ENCODE measurements at places on chromosomes 3 and 15. TPM values are rescaled to one million over a fixed set of nuclear protein-coding genes. Genes with fewer than 3 reads are reported as not detected.

GRCh38 chr3:155326901-155327300 lies 33.4 kb upstream of the STRIT1 start:
- no peak overlapping the region for H3K27ac ChIP-seq
- H3K36me3 ChIP-seq: no peaks in the 10 kb centered on the region
- no peaks in the 10 kb centered on the region for H3K27me3 ChIP-seq
- no peak for DNase-seq
- H3K4me3 ChIP-seq: no peak overlapping the region
- no peaks in the 10 kb centered on the region for H3K4me1 ChIP-seq

GRCh38 chr3:42668793-42669217 lies 15.3 kb downstream of the ZBTB47 start:
- H3K4me1 ChIP-seq: no peaks in the 10 kb centered on the region
- H3K36me3 ChIP-seq: no peaks in the 10 kb centered on the region

GRCh38 chr3:124207873-124208485 lies 216.1 kb upstream of the ROPN1 start:
- H3K36me3 ChIP-seq: no peaks in the 10 kb centered on the region
- DNase-seq: no peak
- no peaks in the 10 kb centered on the region for H3K4me1 ChIP-seq
- no peak overlapping the region for H3K4me3 ChIP-seq
- no peak overlapping the region for H3K27ac ChIP-seq
- peaks cover 68% of the 10 kb centered on the region for H3K27me3 ChIP-seq

DNA sequence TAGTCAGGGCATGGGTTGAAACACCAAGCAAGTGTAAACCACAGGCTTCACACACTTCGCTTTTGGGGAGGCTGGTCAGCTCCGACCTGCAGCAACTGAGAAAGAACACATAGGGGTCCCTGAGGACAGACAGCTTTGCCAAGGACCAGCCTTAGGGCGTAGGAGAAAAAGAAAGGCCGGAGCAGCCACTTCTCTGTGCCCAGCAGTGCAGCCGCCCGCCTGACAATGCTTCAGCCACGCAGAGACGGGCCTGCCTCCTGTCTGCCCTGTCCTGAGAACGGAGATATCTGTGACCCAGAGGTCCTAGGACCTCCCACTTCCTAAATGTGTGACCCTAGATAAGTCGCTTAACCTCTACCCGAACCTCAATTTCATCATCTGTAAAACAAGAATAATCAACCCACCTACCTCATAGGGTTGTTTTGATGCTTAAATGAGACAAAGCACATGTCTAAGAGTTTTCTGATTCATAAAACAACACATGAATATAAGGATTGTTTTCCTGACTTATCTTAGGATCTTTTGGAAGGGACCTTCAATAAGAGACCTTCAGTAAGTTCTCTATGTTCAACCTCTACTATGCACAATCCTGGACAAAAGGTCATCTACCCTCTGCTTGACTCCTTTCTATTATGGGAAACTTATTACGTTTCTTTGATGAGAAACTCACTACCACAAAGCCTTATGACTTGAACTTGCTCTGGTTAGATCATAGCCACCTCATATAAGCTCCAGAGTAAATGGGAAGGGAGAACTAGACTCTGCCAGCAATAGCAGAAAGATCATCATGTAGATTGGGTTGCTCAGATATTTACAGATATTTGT lies 32.9 kb upstream of the RFTN1 start:
- no peaks in the 10 kb centered on the region for H3K36me3 ChIP-seq
- H3K27ac ChIP-seq: no peak overlapping the region
- no peak overlapping the region for H3K4me3 ChIP-seq
- peaks cover 27% of the 10 kb centered on the region for H3K27me3 ChIP-seq
- peaks cover 8% of the 10 kb centered on the region for H3K4me1 ChIP-seq

- H3K27me3 ChIP-seq: no peaks in the 10 kb centered on the region
- H3K4me1 ChIP-seq: no peaks in the 10 kb centered on the region
- H3K36me3 ChIP-seq: no peaks in the 10 kb centered on the region
- DNase-seq: no peak
- no peak overlapping the region for H3K27ac ChIP-seq
Measured at GRCh38 chr15:88975891-88976290, 62.7 kb upstream of the MFGE8 start.

DNA sequence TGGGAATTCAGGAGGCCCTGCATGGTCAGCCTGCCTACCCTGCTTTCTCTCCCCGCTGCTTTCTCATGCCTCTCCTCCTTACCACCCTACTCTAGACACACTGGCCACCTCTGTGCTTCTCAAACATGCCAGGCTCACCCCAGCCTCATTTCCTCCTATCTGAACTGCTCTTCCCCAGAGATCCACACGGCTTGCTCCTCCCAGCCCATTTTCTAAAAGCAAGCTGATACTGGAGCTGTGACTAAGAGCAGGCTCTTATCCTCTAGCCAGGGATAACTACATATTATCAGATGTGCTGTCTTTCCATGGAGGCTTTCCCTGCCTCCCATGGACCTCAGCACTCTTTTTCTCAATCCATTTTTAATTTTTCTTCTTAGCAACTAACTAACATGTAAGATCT lies 85.9 kb downstream of the BOC start:
- H3K36me3 ChIP-seq: no peaks in the 10 kb centered on the region
- DNase-seq: no peak
- H3K4me1 ChIP-seq: no peaks in the 10 kb centered on the region
- H3K27ac ChIP-seq: no peak overlapping the region
- no peaks in the 10 kb centered on the region for H3K27me3 ChIP-seq
- H3K4me3 ChIP-seq: no peak overlapping the region

DNA sequence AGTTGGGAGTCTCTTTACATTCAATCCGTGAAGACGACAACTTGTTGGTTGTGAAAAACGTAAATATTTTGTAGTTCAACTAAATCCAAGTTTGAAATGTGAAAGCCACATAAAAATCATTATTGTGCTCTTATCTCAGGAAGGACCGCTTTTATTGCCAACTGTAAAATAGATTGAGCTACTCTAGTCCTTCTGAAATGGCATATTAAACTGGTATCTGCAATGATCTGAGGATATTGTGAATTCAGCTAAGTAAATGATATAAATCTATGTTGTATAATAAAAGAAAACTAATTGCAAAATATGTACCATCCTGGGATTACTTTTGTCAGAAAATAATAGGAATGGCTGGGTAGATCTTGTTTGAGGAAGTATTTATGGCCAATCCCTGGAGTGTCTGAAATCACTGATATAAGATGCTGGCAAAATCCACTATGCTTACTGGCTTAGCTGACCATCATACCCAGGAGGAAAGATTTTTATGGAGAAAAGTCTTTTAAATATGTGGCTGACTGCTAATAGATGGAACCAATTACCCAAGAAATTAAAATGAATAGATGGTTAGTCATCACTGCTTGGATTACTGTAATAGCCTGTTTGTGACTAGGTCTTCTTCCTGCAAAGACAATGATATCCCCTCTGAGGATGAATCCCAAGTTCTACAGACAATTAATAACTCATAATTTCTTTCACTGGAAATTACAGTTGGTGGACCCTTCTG lies 191.8 kb downstream of the SEMA6D start:
- no peak overlapping the region for H3K27ac ChIP-seq
- H3K36me3 ChIP-seq: no peaks in the 10 kb centered on the region
- no peaks in the 10 kb centered on the region for H3K27me3 ChIP-seq
- H3K4me1 ChIP-seq: no peaks in the 10 kb centered on the region
- DNase-seq: peak; percentile 10

GRCh38 chr15:84988909-84989644 lies 7.4 kb downstream of the PDE8A start:
- no peaks in the 10 kb centered on the region for H3K27me3 ChIP-seq
- H3K4me1 ChIP-seq: peaks cover 39% of the 10 kb centered on the region
- no peak for DNase-seq
- H3K36me3 ChIP-seq: no peaks in the 10 kb centered on the region
- H3K27ac ChIP-seq: no peak overlapping the region

Gene EFCAB12
- total RNA-seq: 0.12 TPM

Gene KCNMB3
- total RNA-seq: 2.3 TPM

Gene WDR93
- 0.22 TPM for total RNA-seq

Gene SCN11A
- not detected for total RNA-seq

Measured in PC-3 (cell line).